ENCODE measurements at places on chromosomes 5 and 9. TPM values are rescaled to one million over a fixed set of nuclear protein-coding genes. Genes with fewer than 3 reads are reported as not detected.

PCDHB9 gene
- total RNA-seq, result 0.17 TPM

HSPA5 gene
- 344 TPM for total RNA-seq

MAMDC2 gene
- total RNA-seq, result not detected

GLDC gene
- total RNA-seq, result 15.2 TPM

CFAP77 gene
- not detected for total RNA-seq

SHISAL2B gene
- total RNA-seq, result not detected

GMCL2 gene
- not detected for total RNA-seq

PLEKHG4B gene
- total RNA-seq, result not detected

CYLC2 gene
- not detected for total RNA-seq

PCDHGB6 gene
- 1.1 TPM for total RNA-seq

PDGFRB gene
- 9.0 TPM for total RNA-seq

PCDHB2 gene
- not detected for total RNA-seq

CERT1 gene
- total RNA-seq, result 39.5 TPM

CPLANE1 gene
- total RNA-seq, result 9.4 TPM

FAM221B gene
- total RNA-seq, result not detected

NKD2 gene
- total RNA-seq, result 0.53 TPM

KCNV2 gene
- not detected for total RNA-seq

MCTP1 gene
- 11.2 TPM for total RNA-seq

EIF4E1B gene
- total RNA-seq, result not detected

GABBR2 gene
- total RNA-seq, result not detected

FAXDC2 gene
- not detected for total RNA-seq

FRMD3 gene
- total RNA-seq, result 0.59 TPM

GLRA1 gene
- not detected for total RNA-seq

C5 gene
- total RNA-seq, result 1.0 TPM

HRCT1 gene
- total RNA-seq, result not detected

UBE2R2 gene
- total RNA-seq, result 37.5 TPM

GAS1 gene
- total RNA-seq, result 0.53 TPM

IFNA2 gene
- not detected for total RNA-seq

SPOCK1 gene
- total RNA-seq, result not detected

WNT8A gene
- not detected for total RNA-seq

TEX48 gene
- total RNA-seq, result not detected

PPP2R2B gene
- 20.0 TPM for total RNA-seq

SLC6A7 gene
- not detected for total RNA-seq

ECSCR gene
- not detected for total RNA-seq

PTGDS gene
- 1.7 TPM for total RNA-seq

SAPCD2 gene
- total RNA-seq, result 9.5 TPM

FAM169A gene
- total RNA-seq, result 7.9 TPM

SEMA4D gene
- 237 TPM for total RNA-seq

MIER3 gene
- 28.7 TPM for total RNA-seq

CBY3 gene
- not detected for total RNA-seq

OR1J2 gene
- total RNA-seq, result not detected

IFNA21 gene
- total RNA-seq, result not detected

AQP7 gene
- total RNA-seq, result not detected

MYORG gene
- 4.6 TPM for total RNA-seq

RETREG1 gene
- 0.50 TPM for total RNA-seq

QSOX2 gene
- total RNA-seq, result 16.4 TPM

RALGDS gene
- total RNA-seq, result 138 TPM

GFI1B gene
- total RNA-seq, result 0.45 TPM

PAEP gene
- not detected for total RNA-seq

DENND4C gene
- total RNA-seq, result 31.8 TPM

DUSP1 gene
- total RNA-seq, result 13.6 TPM

SLCO6A1 gene
- total RNA-seq, result not detected

SMIM33 gene
- total RNA-seq, result not detected

PAPPA gene
- not detected for total RNA-seq

RNF183 gene
- total RNA-seq, result not detected

SLC36A2 gene
- total RNA-seq, result not detected

SPATA31C1 gene
- not detected for total RNA-seq

HTR4 gene
- total RNA-seq, result not detected

SPINK5 gene
- not detected for total RNA-seq

FOXD1 gene
- 2.0 TPM for total RNA-seq

Data from natural killer cell treated with Interleukin-12 subunit alpha and Interleukin-12 subunit beta and Interleukin-15 and Interleukin-18, amount 100 ng/mL, for 72 hours (primary cell).